ELR (cell line): ENCODE measurements at places on chromosomes 11 and 22.

GRCh38 chr11:31877083-31877482, 66.0 kb upstream of the PAX6 start:
- no peak for DNase-seq

GRCh38 chr11:125167292-125167953, 2.9 kb downstream of the PKNOX2 start:
- DNase-seq = no peak

- DNase-seq = no peak
These were observed 3.3 kb downstream of the ART5 start for GRCh38 chr11:3638513-3638912.

GRCh38 chr22:36540867-36541642, 12.1 kb upstream of the EIF3D start:
- DNase-seq = peak; percentile 83

DNA sequence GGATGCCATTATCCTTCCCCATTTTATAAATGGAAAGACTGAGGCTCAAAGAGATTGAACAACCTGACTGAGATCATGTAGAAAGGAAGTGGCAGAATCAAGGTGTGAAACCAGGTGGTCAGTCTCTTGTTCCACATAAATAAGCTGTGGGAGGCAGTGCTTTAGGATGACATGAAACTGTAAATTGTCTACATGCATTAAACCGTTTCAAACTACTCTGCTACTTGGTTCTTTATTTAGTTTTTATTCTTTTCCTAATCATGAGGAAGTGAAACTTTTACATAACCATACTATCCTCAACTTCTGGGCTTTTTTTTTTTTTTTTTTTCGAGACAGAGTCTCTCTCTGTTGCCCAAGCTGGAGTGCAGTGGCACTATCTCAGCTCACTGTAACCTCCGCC, 34.9 kb downstream of the CADM1 start:
- no peak for DNase-seq
